ENCODE measurements at places on chromosomes 2 and 18. TPM values are rescaled to one million over a fixed set of nuclear protein-coding genes. Genes with fewer than 3 reads are reported as not detected.

The ARHGEF33 gene
- polyA plus RNA-seq, result not detected

The RIT2 gene
- not detected for polyA plus RNA-seq

The CHRND gene
- not detected for polyA plus RNA-seq

The CRACDL gene
- 0.80 TPM for polyA plus RNA-seq

The DNAJC5G gene
- polyA plus RNA-seq, result not detected

The TRMT61B gene
- polyA plus RNA-seq, result 13.1 TPM

The CCDC85A gene
- not detected for polyA plus RNA-seq

GRCh38 chr2:231710799-231711676 is 2.7 kb downstream of the PTMA start:
- peaks cover 47% of the 10 kb centered on the region for H3K4me1 ChIP-seq
- DNase-seq, result peak; percentile 40
- peaks cover 78% of the 10 kb centered on the region for H3K27me3 ChIP-seq

GRCh38 chr2:3762771-3763447 is 59.5 kb downstream of the DCDC2C start:
- no peak overlapping the region for H3K4me3 ChIP-seq
- no peaks in the 10 kb centered on the region for H3K36me3 ChIP-seq
- DNase-seq, result no peak
- H3K27ac ChIP-seq, result no peak overlapping the region
- H3K4me1 ChIP-seq, result no peaks in the 10 kb centered on the region

DNA sequence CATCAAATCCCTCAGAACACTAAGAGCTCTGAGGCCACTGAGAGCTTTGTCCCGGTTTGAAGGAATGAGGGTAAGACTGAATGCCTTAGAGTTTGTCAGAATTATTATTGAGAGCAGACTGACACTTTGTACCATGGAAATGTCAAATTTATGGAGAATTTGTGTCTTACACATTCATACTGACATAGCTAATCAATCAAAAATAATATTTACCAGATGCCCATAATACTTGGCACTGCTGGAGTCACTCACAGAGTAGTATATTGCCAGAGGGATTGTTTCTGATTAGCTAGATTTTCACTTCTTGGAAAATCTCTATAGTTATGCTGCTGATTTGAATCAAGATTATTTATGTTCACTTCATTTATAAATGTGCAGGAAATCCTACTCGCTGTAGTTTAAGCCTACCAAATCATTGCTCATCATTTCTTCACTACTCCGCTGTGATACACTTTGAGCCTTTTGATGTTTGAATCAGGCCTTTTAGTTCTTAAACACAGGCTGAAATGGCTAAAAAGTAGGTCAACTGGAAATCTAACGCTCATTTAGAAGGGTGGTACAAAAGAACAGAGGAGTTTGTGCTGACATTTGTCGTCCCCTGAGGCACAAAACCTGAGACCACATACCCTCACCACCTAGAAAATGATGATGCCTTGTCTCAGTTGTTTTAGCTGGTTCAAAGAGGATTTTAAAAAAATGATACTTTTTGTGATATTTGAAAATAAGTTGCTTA is 96.1 kb upstream of the CSRNP3 start:
- peaks cover 3% of the 10 kb centered on the region for H3K27me3 ChIP-seq
- no peak for DNase-seq

- H3K4me1 ChIP-seq, result peaks cover 29% of the 10 kb centered on the region
- H3K36me3 ChIP-seq, result no peaks in the 10 kb centered on the region
- no peak overlapping the region for H3K27ac ChIP-seq
- H3K4me3 ChIP-seq, result no peak overlapping the region
- DNase-seq, result no peak
These were observed 74.7 kb upstream of the MAP4K3 start for GRCh38 chr2:39511605-39512433.

- no peak overlapping the region for H3K27ac ChIP-seq
- H3K27me3 ChIP-seq, result no peaks in the 10 kb centered on the region
- H3K4me1 ChIP-seq, result peaks cover 21% of the 10 kb centered on the region
- no peak for DNase-seq
These were observed 41.6 kb downstream of the PLEKHB2 start for GRCh38 chr2:131146749-131147148.

DNA sequence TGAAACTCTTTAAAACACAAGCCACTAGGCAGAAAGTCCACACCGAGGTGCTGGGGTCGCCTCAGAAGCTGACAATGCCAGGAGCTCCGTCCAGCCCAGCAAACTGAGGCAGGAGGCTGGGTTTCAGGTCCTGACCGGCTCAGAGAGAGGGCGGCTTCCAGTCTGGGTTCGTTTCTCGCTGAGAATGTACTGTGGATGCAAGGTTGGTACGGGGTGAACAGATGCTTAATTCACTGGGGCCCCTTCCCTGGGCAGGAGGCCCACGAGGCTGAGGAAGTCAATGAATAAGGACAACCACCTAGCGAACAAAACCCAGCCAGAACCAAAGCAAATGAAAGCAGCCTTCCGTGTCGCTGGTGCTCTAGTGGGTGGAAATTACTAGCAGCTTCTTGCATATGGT is 142.0 kb downstream of the RTP5 start:
- no peak for DNase-seq
- no peaks in the 10 kb centered on the region for H3K36me3 ChIP-seq
- peaks cover 8% of the 10 kb centered on the region for H3K4me1 ChIP-seq
- H3K27ac ChIP-seq, result peak overlapping the region; percentile 40
- no peak overlapping the region for H3K4me3 ChIP-seq
- peaks cover 2% of the 10 kb centered on the region for H3K27me3 ChIP-seq

- peak; percentile 81 for DNase-seq
- peak overlapping the region; percentile 57 for H3K4me3 ChIP-seq
- peaks cover 3% of the 10 kb centered on the region for H3K36me3 ChIP-seq
- H3K27ac ChIP-seq, result peak overlapping the region; percentile 100
These were observed 52.0 kb downstream of the ARL4C start for GRCh38 chr2:234444893-234445292.

- no peaks in the 10 kb centered on the region for H3K36me3 ChIP-seq
- H3K27ac ChIP-seq, result no peak overlapping the region
- peaks cover 6% of the 10 kb centered on the region for H3K27me3 ChIP-seq
- no peaks in the 10 kb centered on the region for H3K4me1 ChIP-seq
- no peak for DNase-seq
- no peak overlapping the region for H3K4me3 ChIP-seq
These were observed 3.1 kb upstream of the TCF23 start for GRCh38 chr2:27145682-27146081.

DNA sequence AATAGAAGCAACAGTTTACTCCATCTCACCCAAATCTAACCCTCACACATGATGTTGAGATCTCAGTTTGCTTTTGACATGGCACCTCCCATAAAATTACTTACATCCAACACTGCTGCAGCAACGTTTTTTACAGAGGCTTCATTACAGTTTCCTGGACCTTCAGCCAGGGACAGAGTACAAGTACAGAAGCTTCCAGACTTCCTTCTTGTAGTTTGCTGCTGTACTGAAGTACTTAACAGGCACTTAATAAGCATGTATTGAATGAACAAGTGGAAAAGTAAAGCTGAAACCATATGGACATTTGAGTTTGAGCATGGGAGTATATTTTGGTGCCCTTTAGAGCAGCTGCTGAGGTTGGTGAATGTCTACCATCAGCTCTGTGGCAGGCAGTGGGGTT is 514.2 kb downstream of the PTPRM start:
- H3K27me3 ChIP-seq, result no peaks in the 10 kb centered on the region
- no peak overlapping the region for H3K4me3 ChIP-seq
- no peaks in the 10 kb centered on the region for H3K36me3 ChIP-seq
- DNase-seq, result no peak
- no peaks in the 10 kb centered on the region for H3K4me1 ChIP-seq

DNA sequence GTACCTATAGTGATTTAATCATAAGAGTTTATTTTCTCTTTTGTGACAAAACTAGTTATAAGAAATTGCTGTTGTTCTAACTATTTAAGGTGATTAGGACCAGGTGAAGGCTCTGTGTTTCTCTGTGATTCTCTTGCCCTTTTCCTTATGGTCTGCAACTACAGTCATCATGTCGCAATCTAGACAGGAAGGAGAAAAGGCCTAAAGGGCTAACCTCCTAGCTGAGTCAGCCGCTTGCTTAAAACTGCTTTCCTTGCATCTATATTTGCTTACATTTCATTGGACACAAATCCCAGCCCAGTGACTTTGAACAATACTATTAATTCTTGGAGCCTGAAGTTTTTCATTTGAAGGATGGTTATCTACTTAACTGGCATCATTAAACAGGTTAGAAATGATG is 93.1 kb downstream of the PIK3C3 start:
- peaks cover 2% of the 10 kb centered on the region for H3K27me3 ChIP-seq
- peaks cover 32% of the 10 kb centered on the region for H3K36me3 ChIP-seq
- peaks cover 18% of the 10 kb centered on the region for H3K4me1 ChIP-seq

DNA sequence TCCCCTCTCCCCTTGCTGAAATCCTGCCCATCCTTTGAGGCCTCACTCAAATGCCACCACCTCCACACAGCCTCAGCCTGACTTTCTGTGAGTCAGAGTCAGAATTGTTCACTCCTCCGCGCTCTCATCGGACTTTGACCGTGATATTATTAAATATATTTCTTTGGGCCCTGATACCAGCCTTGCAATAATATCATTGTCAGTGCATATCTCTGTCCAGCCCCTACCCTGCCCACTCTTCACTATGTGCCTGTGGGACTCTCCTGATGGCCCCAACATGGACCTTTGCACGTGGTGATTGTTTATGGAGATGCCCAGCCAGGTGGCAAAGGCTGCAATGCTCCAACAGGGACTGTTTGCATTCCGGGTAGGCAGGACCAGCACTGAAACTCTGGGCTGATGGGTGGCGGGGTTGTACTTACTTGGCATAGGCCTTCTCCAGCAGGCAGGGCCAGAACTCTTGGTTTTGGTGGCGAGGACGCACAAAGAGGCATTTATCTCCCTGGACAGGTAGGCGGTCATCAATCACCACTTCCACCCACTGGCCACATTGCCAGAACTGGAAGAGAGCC is 37.3 kb downstream of the CAPN13 start:
- H3K4me3 ChIP-seq, result no peak overlapping the region
- DNase-seq, result no peak
- no peaks in the 10 kb centered on the region for H3K4me1 ChIP-seq
- H3K27me3 ChIP-seq, result no peaks in the 10 kb centered on the region

GRCh38 chr18:57141208-57142129 is 5.4 kb upstream of the BOD1L2 start:
- H3K4me1 ChIP-seq, result no peaks in the 10 kb centered on the region
- H3K36me3 ChIP-seq, result no peaks in the 10 kb centered on the region
- no peak overlapping the region for H3K27ac ChIP-seq

GRCh38 chr2:120466704-120467054 is 120.7 kb downstream of the INHBB start:
- no peak overlapping the region for H3K4me3 ChIP-seq
- no peak overlapping the region for H3K27ac ChIP-seq
- no peaks in the 10 kb centered on the region for H3K36me3 ChIP-seq
- H3K4me1 ChIP-seq, result no peaks in the 10 kb centered on the region
- peaks cover 2% of the 10 kb centered on the region for H3K27me3 ChIP-seq

DNA sequence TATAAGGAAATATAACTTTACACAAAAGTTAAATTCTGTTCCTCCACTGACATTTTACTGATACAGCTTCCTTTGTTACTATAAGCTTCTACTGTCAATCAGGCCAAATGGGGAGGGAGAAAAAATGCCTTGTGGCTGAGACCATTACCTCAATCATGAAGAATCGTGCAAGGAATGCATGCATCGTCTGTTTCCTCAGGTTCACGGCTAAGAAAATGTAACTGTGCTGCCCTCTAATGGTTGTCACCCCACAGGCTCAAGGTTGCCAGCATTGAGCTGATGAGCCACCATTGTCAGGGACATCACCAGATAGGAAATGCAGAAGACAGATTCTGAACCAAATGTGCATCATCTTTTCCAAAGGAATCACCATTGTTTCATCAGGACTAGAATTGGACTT is 426.9 kb downstream of the CDH2 start:
- H3K27me3 ChIP-seq, result no peaks in the 10 kb centered on the region
- DNase-seq, result no peak
- H3K36me3 ChIP-seq, result no peaks in the 10 kb centered on the region
- H3K4me1 ChIP-seq, result no peaks in the 10 kb centered on the region

- peaks cover 9% of the 10 kb centered on the region for H3K4me1 ChIP-seq
- no peak overlapping the region for H3K27ac ChIP-seq
- H3K27me3 ChIP-seq, result no peaks in the 10 kb centered on the region
- H3K36me3 ChIP-seq, result no peaks in the 10 kb centered on the region
These were observed 72.3 kb downstream of the FMNL2 start for GRCh38 chr2:152407204-152407721.

DNA sequence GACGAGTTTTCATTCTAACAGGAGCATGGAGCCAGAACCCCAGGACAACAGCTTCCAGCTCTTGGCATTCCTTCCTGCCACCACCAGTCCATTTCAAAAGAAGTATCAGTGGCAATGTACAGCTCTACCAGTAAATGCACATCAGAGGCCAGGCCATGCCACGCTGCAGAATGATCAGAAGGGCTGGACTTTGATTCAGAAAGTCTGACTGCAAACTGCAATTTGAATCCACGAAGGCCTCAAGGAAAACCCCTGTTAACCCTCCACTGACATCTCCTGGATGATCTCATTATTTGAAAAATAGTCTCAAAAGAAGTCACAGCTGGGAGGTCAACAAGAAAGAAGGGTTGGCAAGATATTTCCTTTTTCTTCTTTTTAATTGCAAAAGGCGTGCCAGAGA is 119.2 kb downstream of the MYO5B start:
- H3K4me3 ChIP-seq, result no peak overlapping the region
- H3K4me1 ChIP-seq, result no peaks in the 10 kb centered on the region
- DNase-seq, result no peak
- no peak overlapping the region for H3K27ac ChIP-seq
- peaks cover 6% of the 10 kb centered on the region for H3K27me3 ChIP-seq
- no peaks in the 10 kb centered on the region for H3K36me3 ChIP-seq

All from immature natural killer cell (primary cell).